ENCODE measurements at places on chromosomes 6 and 20. TPM values are rescaled to one million over a fixed set of nuclear protein-coding genes. Genes with fewer than 3 reads are reported as not detected.

DNA sequence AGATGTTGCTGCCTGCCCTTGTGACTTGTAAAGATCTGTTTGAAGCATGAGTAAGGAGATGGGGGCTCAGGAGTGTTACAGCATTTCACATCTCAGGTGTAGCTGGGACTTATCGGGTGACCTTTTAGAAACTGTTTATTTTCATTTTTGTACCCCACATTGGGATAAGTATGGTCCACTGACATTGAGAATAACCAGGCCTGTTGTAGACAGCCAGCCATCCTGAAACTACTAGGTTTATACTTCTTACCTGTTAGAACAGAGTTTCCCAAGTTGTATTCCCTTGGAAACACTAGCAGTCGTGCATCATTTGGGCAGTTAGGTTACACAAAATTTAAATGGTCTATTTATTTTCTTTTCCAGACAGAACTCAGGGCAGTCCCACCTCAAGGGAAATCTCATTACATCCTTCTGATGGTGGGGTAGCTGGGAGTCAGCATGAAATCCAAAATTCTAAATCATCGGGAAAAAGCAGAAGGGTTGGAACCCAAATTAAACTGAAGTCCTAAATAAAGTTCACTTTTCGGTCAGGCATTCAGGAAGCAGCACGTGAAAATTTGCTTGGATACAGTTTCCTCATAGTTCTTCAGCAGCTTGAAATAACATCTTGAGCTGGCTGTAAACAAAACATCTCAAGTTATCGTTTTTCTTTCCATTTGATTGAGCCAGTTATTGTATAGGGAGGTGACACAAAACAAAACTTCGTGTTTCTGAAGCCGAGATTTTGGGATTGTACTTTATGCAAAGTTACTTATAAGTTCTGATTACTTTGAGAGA lies 30.5 kb downstream of the FOXO3 start:
- peaks cover 47% of the 10 kb centered on the region for H3K4me1 ChIP-seq
- no peaks in the 10 kb centered on the region for H3K27me3 ChIP-seq
- no peak overlapping the region for H3K27ac ChIP-seq
- no peak overlapping the region for H3K4me3 ChIP-seq
- no peak for DNase-seq
- no peaks in the 10 kb centered on the region for H3K36me3 ChIP-seq

Gene FOXA2
- not detected for total RNA-seq

DNA sequence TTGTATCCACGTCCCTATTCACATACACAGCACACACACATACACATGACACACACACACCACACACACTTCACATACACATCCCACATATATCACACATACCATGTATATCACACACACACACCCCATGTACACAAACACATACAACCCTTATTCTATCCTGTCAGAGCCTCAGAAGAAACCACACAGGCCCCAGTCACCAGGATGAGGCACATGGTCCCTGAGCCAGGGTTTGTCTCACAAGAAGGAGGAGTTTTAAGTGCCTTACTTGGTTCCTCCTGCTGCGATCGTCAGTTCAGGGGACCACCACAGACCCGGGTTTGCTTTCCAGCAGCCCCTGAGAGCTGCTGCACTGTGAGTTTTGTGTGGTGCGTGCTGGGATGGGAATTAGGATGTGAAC lies 23.6 kb downstream of the BFSP1 start:
- no peak for DNase-seq
- no peaks in the 10 kb centered on the region for H3K4me1 ChIP-seq
- H3K27me3 ChIP-seq: no peaks in the 10 kb centered on the region
- no peak overlapping the region for H3K4me3 ChIP-seq

Gene RFX6
- total RNA-seq: not detected

DNA sequence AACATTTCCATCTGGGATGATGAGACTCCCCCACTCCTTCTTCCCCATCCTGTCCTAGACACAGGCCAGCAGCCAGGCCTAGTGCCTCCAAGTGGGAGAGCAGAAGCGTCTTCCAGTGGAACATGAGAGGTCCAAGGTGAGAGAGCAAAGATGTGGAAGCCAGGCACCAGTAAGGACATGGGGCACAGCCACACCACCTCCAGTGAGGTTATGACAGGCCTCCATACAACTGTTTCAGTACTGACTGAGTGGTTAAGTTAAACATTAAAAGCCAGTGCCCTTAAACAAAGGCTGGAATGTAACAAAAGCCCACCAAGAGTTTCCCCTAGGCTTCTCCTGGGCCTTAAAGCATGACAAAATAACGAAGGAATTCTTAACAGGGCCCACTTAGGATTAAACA lies 5.3 kb downstream of the ZBTB24 start:
- H3K36me3 ChIP-seq: peaks cover 14% of the 10 kb centered on the region
- H3K4me3 ChIP-seq: no peak overlapping the region
- no peaks in the 10 kb centered on the region for H3K27me3 ChIP-seq
- no peak for DNase-seq

GRCh38 chr20:59988141-59988540 lies 29.9 kb downstream of the CDH26 start:
- no peaks in the 10 kb centered on the region for H3K27me3 ChIP-seq
- H3K27ac ChIP-seq: no peak overlapping the region
- no peak overlapping the region for H3K4me3 ChIP-seq
- no peaks in the 10 kb centered on the region for H3K36me3 ChIP-seq

Gene EPHA7
- total RNA-seq: 59.0 TPM

DNA sequence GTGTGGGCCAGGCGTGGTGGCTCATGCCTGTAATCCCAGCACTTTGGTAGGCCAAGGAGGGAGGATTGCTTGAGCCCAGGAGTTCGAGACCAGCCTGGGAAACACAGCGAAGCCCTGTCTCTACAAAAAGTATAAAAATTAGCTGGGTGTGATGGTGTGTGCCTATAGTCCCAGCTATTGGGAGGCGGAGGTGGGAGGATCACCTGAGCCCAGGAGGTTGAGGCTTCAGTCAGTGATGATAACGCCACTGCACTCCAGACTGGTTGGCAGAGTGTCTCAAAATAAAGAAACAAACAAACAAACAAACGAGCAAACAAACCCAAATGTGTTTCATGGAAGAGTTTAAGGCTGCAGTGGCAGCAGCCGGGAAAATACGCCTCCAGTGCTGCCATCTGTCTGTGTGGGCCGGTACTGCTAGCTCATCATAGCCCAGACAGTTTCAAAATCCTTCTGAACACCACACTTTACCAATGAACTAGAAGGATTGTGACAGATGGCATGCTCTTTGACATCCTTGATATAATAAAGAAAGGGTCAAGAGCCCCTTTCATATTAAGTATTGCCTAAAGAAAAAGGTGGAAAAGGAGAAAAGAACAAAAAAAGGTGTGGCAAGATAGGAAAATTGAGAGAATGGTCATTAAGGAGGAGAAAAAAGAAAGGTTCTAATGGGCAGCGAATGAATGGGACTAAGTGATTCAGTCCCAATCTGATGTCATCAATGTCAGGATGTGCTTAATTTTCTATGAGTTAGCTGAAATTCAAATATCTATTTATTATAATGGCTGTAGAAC lies 298.6 kb downstream of the SYNE1 start:
- H3K36me3 ChIP-seq: peaks cover 43% of the 10 kb centered on the region
- H3K4me3 ChIP-seq: no peak overlapping the region
- DNase-seq: peak; percentile 52
- H3K4me1 ChIP-seq: no peaks in the 10 kb centered on the region
- H3K27me3 ChIP-seq: no peaks in the 10 kb centered on the region

- no peaks in the 10 kb centered on the region for H3K36me3 ChIP-seq
- no peaks in the 10 kb centered on the region for H3K27me3 ChIP-seq
- DNase-seq: peak; percentile 43
- no peak overlapping the region for H3K27ac ChIP-seq
Observed at GRCh38 chr20:7171911-7172310, 404.4 kb downstream of the BMP2 start.

Gene FAM83B
- 0.06 TPM for total RNA-seq

- peak overlapping the region; percentile 86 for H3K27ac ChIP-seq
- no peak for DNase-seq
- H3K4me1 ChIP-seq: peaks cover 20% of the 10 kb centered on the region
- H3K27me3 ChIP-seq: no peaks in the 10 kb centered on the region
- H3K36me3 ChIP-seq: no peaks in the 10 kb centered on the region
Observed at GRCh38 chr20:44123874-44124535, 63.0 kb downstream of the JPH2 start.

Gene PGC
- total RNA-seq: not detected

GRCh38 chr6:130215526-130215925 lies 7.2 kb downstream of the SAMD3 start:
- DNase-seq: no peak
- no peaks in the 10 kb centered on the region for H3K36me3 ChIP-seq
- peaks cover 7% of the 10 kb centered on the region for H3K4me1 ChIP-seq
- no peak overlapping the region for H3K4me3 ChIP-seq
- no peak overlapping the region for H3K27ac ChIP-seq
- H3K27me3 ChIP-seq: no peaks in the 10 kb centered on the region

- H3K4me3 ChIP-seq: no peak overlapping the region
- H3K4me1 ChIP-seq: no peaks in the 10 kb centered on the region
- no peaks in the 10 kb centered on the region for H3K27me3 ChIP-seq
- no peak overlapping the region for H3K27ac ChIP-seq
- H3K36me3 ChIP-seq: no peaks in the 10 kb centered on the region
Observed at GRCh38 chr6:167799033-167799821, 27.5 kb upstream of the AFDN start.

Gene KCNS1
- not detected for total RNA-seq

GRCh38 chr6:48670546-48670945 lies 559.5 kb upstream of the PTCHD4 start:
- H3K4me1 ChIP-seq: peaks cover 3% of the 10 kb centered on the region
- no peaks in the 10 kb centered on the region for H3K27me3 ChIP-seq
- DNase-seq: no peak
- no peak overlapping the region for H3K4me3 ChIP-seq
- no peak overlapping the region for H3K27ac ChIP-seq

DNA sequence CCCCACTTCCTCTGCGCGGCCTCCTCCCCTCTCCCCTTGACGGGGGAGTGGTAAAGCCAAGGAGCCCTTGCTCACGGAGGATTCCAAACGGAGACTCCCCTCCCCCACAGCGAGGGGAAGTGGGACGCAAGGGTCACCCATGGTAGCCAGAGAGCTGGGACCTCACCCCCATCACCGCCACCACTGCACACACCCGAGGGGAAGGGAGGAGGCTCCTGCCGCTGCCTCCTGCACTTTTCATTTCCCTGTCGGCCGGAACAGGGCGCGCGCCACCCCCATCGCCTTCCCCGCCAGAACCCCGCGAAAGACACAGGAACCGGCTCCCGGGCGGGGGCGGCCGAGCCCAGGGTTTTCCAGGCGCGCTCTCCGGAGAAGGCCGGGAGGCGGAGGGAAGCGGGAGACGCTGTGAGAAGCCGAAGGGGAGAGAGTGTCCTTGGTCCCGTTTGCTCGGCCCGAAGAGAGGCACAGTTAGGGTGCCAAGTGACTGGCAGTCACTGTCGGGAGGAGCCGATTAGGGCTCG lies 789 bp downstream of the CCND3 start:
- no peak overlapping the region for H3K27ac ChIP-seq
- H3K4me3 ChIP-seq: peak overlapping the region; percentile 71
- peaks cover 3% of the 10 kb centered on the region for H3K27me3 ChIP-seq
- H3K36me3 ChIP-seq: no peaks in the 10 kb centered on the region
- peak; percentile 56 for DNase-seq

DNA sequence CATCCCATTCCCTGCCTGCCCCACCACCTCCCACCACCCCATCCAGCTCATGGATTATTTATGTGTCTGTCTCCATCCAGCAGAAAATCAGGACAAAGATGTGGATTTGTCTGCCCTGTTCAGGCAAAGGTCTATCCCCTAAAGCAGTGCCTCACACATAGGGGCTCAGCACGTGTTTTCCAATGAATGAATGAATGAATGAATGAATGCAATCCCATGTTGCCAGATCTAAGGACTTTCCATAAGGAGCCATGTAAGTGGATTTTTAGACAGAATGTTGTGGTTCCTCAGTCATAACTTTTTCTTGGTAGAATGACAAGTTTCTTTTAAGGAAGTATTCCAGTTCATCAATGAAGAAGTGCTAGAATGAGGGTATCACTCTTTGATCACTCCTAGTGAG lies 133.7 kb downstream of the RNASET2 start:
- no peak overlapping the region for H3K4me3 ChIP-seq
- H3K27me3 ChIP-seq: no peaks in the 10 kb centered on the region
- DNase-seq: no peak
- H3K27ac ChIP-seq: no peak overlapping the region

DNA sequence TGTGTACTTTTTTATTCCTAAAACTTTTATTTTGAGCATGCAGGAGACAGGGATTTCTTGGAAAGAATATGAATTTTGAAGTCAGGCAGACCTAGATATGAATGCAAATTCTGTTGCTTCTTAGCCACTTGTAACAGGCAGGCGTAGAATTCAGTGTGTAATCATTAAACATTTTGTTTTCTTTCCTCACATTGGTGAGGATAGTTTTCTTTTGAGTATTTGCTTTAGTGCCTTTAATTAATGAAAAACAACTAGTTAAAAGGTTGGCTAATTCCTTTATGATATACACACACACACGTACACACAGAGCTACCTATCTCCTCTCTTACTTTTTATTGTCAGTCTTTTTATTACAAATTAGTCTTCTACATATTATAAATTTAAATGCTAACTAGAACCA lies 342.3 kb downstream of the CDKAL1 start:
- H3K4me3 ChIP-seq: no peak overlapping the region
- H3K27ac ChIP-seq: no peak overlapping the region
- H3K36me3 ChIP-seq: no peaks in the 10 kb centered on the region
- H3K27me3 ChIP-seq: no peaks in the 10 kb centered on the region
- H3K4me1 ChIP-seq: peaks cover 4% of the 10 kb centered on the region

Gene KIF6
- total RNA-seq: 0.69 TPM

Gene TAAR8
- total RNA-seq: not detected

- H3K27ac ChIP-seq: no peak overlapping the region
- H3K27me3 ChIP-seq: peaks cover 17% of the 10 kb centered on the region
- peak; percentile 38 for DNase-seq
- peak overlapping the region; percentile 11 for H3K4me3 ChIP-seq
- H3K36me3 ChIP-seq: no peaks in the 10 kb centered on the region
Observed at GRCh38 chr20:34311118-34312023, 8.2 kb upstream of the AHCY start.

DNA sequence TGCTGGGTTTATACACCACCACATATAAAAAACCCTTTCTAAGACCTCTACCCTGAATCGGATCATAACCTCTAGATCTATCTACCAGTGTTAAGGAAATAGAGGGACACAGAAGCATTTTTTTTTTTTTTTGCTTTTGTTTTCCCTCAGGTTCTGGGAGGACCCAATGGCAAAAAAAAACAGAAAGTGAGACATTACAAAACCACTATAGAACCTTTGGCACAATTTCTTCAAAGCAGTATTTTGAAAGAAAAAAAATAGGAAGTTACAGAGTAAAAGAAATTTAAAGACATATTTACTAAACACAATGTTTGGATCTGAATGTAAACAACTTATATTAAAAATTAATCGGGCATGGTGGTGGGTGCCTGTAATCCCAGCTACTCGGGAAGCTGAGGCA lies 1258.7 kb upstream of the GJE1 start:
- H3K36me3 ChIP-seq: no peaks in the 10 kb centered on the region
- no peaks in the 10 kb centered on the region for H3K27me3 ChIP-seq
- no peak overlapping the region for H3K4me3 ChIP-seq
- H3K4me1 ChIP-seq: no peaks in the 10 kb centered on the region

- no peaks in the 10 kb centered on the region for H3K4me1 ChIP-seq
- H3K27ac ChIP-seq: no peak overlapping the region
Observed at GRCh38 chr6:96465321-96465903, 56.2 kb upstream of the UFL1 start.

Gene NMBR
- not detected for total RNA-seq

Gene PMEPA1
- 2.4 TPM for total RNA-seq

- DNase-seq: no peak
- no peak within 1 kb of the TSS for H3K4me3 ChIP-seq
- H3K27ac ChIP-seq: no peak within 1 kb of the TSS
- peaks cover 31% of the 10 kb centered on the region for H3K4me1 ChIP-seq
- H3K27me3 ChIP-seq: no peaks in the 10 kb centered on the region
Observed at GRCh38 chr6:28525496-28526039, at the start of gene GPX5. GPX5 (plus strand) TSS chr6:28525881; CDS start chr6:28526014, 133 bp downstream.

Gene MARCKS
- 224 TPM for total RNA-seq

Gene PRND
- total RNA-seq: 0.39 TPM
